ENCODE measurements at places on chromosomes 3 and 15. TPM values are rescaled to one million over a fixed set of nuclear protein-coding genes. Genes with fewer than 3 reads are reported as not detected.

GRCh38 chr15:43106486-43106829 lies 620 bp upstream of the UBR1 start:
- no peak for DNase-seq

DNA sequence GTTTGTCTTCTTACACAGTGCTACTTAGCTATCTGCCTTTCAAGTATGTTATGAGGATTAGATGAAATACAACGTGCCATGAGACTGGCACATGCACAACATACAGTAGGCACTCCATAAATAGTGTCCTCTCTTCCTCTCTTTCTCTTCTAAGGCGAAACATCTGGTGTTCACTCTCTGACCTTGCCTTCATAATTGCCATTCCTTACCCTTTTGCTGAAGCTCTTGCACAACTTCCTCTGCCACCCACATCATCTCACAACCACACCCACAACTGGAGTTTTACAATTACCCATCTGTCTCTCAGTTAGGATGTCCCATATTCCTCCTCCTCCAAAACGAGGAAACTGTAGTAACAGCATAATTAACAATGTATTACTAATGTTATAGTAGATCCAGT lies 26.4 kb upstream of the ACP3 start:
- DNase-seq: no peak

Gene IQCF6
- not detected for total RNA-seq

DNA sequence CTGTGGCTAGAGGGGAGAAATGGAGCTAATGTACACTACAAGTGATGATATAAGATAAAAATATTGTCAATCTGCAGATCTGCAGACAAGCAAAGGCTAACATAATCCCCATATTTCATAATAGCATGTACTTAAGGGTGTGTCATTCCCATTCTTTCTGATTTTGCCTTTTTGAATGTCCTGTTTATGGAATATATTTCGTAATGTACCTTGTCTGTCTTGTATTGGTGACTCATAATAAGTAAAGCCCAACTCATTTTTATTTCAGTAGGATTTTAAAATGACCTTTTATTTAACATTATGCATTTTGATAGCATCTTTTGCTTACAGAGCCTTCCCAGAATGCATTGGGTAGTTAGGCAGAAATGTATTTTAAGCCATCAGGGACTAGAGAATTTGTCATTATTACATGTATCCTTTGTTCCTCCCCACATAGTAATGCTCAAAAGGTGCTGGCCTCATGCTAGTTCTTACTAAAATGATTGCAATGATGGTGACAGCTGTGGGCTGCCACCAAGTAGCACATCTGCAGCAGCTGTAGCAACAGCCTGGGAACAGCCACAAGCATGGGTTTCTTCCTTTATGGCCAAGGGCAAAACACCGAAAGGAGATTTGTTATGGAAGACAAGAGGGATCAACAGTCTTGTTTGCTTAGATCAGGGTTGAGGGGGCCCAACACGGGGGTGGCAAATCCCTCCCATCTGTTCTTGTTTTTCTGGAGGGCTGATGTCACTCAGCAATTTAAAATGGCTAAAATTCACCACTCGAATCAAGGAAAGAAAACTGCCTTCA lies 188.5 kb downstream of the CADPS start:
- DNase-seq: no peak

DNA sequence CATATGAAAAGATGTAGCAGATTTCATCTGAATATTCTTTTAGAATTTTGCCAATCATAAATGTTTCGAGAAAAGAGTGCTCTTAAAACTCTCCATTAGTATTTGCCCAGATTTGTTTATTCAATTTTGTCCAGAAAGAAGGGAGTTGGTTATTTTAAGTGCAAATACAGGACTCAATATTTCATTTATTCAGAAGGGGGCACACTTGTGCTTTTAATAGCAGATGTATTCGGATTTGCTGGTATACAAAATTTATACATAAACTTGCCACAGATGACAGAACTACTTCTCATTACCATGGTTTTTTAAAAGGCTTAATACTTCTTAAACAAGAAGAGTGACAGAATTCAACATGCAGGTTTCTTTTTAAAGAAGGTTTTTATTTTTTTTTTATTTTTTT lies 69.8 kb upstream of the GRM7 start:
- no peak for DNase-seq

Gene PLIN1
- 11.2 TPM for total RNA-seq

DNA sequence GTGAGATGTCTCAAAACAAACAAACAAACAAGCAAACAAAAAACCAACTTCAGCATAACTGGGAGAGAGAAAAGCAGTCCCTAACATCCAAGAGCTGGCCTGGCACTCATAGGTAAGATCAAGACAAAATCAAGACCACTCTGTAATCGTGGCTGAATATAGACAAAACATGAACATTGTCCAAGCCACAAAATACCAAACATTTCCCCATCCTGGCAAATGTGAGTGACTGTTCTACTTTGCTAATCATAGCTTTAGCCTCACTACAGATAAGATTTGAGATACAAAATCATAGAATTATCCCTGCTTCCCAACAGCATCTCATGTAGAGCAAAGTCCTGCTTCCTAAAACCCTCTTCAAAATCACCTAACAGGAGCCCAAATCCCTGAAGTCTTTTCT lies 116.7 kb upstream of the PRTG start:
- DNase-seq: no peak

Gene SAMD7
- total RNA-seq: not detected

DNA sequence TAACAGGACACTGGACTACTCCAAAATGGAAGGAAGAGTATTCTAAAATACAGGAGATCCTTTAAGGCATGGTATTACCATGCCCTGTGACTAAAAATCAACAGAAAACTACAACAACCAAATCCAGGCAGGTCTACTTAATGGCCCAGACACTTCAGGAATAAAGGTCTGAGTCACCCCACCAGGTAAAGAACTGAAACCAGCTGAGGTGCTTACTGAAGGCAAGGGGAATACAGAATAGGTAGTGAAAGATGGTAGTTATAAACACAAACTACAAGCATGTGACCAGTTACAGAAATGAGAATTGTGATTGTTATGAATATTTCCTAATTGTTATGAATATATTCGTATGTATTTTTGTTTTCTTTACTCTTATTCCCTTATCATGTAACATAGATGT lies 13.4 kb downstream of the IFT57 start:
- DNase-seq: no peak

Gene TGM4
- total RNA-seq: not detected

GRCh38 chr15:64699751-64700388 lies 75.5 kb downstream of the RBPMS2 start:
- no peak for DNase-seq

DNA sequence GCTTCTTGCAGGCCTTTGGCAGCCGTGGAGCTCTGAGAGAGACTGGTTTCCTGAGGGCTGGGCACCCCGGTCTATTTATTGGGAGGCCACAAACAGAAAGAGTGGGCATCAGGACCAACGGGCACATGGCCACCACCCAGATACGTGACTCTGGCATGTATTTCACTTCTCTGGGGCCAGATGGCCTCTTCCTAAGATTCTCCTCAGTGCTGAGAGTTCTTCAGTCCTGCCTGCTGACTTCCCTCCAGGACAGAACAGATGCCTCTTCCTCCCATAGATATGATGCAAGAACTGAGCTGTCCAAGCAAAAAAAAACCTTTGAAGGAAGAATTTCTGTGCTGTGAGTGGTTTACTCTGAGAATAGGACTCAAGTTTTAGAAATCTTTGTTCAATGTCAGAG lies 107.7 kb downstream of the IGF2BP2 start:
- DNase-seq: no peak

Gene GOLGA8T
- total RNA-seq: not detected

GRCh38 chr3:56681984-56682461 lies 1.0 kb downstream of the TASOR start:
- no peak for DNase-seq

Gene GOLGA8S
- not detected for total RNA-seq

DNA sequence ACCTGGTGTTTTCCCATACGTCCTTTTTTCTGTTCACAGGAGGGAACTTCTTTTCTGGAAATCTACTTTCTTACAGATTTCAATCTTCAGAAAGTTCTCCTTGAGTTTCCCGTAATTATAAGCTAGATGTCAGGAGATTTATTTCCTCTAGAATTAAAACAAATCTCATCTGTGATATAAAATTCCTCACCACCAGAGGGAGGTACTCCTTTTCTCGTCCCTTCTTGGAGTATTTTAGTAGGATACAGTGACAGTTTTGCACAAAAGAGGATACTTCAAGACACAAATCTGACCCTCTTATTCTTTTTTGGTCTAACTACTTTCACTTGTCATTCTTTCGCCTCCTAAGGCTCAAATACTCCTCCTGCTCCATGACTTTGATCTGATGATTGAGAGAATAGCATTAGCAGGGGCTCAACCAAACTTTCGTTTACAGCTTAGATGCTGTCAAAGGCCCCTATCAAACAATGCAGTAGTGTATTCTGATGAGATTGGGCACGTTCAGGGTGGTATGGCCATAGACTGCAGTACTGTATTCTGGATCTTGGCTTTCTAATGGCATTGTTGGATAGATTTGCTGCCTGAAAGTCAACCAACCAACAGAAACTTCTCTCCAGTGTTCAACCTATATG lies 38.0 kb downstream of the TMEM41A start:
- no peak for DNase-seq

GRCh38 chr3:25542492-25543039 lies 114.5 kb downstream of the RARB start:
- DNase-seq: no peak

DNA sequence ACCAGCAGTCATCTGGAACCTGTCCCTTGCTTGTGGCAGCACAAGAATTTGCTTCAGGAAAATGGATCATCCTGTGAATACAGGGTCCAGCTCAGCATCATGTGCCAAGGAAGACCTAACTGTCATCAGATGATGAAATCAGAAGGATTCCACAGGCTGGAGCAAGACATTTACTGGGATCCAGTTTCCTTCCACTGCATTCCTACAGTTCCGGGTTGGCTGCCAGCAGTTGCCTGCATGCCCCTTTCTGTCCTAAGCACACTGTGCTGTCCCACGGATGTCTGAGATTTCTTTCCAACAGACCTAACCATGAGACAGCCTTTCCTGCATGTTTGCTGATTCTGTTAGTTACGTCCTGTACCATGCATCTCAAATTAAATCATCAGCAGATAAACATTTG lies 140.7 kb downstream of the IMPG2 start:
- DNase-seq: no peak

Gene SCAANT1
- total RNA-seq: not detected

Gene PLA2G4D
- not detected for total RNA-seq

DNA sequence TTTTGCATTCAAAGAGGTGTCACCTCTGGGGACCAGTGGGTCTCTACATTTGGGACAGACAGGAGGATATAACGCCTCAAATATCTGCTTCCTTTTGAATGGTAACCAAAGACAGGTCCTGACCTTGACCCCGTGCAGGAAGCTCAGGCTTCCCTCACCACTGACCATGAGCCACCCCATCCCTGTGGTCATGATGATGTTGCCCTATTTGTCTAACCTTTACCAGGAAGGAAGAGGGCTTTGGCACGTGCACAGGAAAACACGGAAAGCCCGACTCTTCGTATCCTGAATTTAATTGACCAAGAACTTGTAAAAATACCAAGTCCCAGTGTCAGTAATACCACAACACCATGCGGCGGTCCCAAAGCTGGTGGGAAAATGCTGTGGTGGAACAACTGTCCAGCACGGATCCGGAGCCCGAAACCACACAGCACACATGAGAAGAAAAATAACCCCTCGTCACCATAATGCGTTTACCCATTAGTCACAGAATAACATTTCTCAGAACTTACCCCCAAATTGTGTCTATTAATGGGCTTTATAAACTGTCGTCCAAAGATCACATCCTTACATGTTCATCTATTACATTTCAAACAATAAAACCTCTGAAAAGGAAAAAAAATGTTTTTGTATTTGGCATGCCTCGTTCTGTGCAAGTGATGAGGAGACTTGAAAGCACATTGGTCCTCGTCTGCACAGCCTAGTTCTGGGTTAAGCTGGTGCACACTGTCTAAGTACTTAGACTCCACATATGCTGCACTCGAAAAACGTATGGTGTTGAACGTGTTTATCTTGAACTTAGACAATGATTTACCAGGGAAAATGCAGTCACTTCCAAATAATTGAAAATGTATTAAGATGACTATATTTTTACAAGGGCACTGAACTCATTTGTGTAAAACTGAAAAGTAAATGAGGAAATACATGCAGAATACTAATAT lies 118.9 kb upstream of the IGF1R start:
- no peak for DNase-seq

DNA sequence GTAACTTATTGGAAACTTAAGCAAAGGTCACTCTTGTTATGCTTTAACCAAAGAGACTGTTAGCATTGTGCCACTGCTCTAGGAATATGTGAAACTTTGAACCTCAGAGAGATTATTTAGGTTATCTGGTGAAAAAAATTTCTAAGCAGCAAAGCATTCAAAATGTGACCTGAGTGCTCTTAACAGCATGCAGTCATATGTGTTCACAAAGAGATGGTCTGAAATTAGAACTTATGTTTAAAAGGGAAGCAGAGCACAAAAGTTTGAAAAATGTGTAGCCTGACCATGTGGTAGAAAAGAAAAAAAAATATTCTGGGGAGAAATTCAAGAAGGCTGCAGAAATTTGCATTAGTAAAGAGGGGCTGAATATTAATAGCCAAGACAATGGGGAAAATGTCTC lies 420.2 kb upstream of the CADM2 start:
- DNase-seq: no peak

GRCh38 chr3:125035217-125035616 lies 20.6 kb downstream of the HEG1 start:
- no peak for DNase-seq

Gene GOLGA8J
- not detected for total RNA-seq

- no peak for DNase-seq
These were observed 453.8 kb downstream of the OTOL1 start for GRCh38 chr3:161950318-161950868.

GRCh38 chr15:63046917-63047760 lies 4.6 kb downstream of the TPM1 start:
- no peak for DNase-seq

DNA sequence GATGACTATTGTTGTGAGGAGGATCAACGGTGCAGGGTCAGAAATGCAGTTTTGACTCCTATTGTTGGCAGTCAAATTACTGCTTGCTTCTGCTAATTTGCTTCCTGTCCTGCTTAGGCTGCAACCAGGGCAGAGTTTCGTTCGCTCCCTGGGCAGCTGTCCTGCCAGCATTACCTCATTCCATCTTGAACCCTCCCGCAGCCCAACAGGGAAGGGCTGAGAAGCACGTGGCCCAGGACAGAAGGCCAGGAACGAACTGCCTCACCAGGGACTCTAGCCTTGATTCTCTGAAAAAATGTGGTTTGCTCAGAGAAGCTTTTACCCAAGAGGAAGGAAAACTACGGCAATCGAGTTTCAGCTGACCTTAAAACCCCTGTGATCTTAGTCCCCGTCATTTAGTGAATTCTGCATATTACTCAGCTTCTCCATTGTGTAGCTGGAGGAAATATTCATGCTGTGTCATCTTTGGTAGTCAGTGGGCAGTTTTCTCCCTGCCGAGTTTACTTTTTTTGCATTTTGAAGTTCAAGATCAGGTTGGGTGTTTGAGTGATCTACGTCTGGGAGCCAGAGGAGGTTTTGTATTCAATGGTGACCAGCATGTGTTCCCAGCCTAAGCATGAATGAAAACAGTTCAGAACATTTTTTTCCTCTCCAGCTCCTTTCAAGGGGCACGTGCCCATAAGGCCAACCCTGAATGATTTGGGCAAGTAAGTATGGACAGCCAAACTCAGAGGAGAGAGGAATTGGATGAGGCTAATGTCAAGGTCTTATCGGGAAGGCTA lies 23.0 kb downstream of the TLNRD1 start:
- DNase-seq: peak; percentile 43

- no peak for DNase-seq
These were observed 26.4 kb downstream of the BCL2A1 start for GRCh38 chr15:79944622-79945021.

All from transverse colon (tissue), 4 donors.